ENCODE measurements at places on chromosomes 12 and 14.

- DNase-seq = peak; percentile 74
Observed at GRCh38 chr12:67441736-67442346, 172.7 kb downstream of the CAND1 start.

GRCh38 chr12:132390287-132391076 lies 61.1 kb upstream of the GALNT9 start:
- no peak for DNase-seq

DNA sequence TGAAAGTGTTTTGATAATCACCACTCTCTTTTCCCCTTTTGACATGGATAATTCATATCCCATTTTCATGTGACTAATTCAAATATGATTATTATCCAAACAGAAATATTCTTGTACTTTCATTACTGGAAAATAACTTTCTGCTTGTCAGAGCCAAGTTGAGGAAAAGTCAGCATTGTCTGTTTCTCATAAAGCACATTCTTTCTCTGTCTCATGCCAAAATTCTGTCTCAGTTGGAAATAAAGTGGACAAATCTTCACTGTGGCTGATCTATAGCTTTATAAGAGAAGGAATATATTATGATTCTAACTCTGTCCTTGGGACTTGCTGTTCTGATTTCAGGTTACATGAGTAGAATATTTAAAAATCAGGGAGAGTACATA lies 22.7 kb upstream of the PRICKLE1 start:
- peak; percentile 80 for DNase-seq

DNA sequence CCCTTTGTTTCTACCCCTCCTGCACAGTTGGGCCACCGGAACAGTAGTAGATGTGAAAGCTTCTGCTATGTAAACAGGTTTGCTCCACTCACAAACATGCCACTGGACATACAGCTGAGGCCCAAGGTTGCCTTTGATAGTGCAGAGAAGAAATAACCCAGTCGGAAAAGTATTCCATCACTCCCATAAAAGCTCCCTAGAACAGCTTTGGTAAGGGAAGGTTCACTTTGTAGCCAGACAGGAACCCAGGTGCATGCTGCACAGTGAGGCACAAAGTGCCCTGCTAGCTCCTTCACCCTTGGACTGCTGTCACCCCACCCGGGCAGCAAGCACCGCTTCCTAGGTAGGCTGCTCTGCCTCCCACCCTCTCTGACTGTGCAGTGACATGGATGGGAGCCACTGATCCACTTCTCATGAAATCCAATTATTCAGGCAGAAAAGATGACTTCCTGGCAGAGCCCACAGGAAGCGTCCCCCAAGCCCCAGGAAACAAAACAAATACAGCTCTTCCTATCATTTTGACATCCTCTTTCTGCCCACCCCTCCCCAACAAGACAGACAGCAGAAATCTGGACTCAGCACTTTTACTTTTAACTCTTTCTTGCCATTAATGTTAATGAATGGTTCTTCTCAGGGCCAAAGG lies 100.2 kb downstream of the SRGAP1 start:
- no peak for DNase-seq

- peak; percentile 40 for DNase-seq
Observed at GRCh38 chr14:85934886-85935254, 404.9 kb downstream of the FLRT2 start.
